ENCODE measurements at places on chromosomes 4 and X.
A peak's percentile ranks its signal among the peaks of the same experiment; 100 is the strongest.

DNA sequence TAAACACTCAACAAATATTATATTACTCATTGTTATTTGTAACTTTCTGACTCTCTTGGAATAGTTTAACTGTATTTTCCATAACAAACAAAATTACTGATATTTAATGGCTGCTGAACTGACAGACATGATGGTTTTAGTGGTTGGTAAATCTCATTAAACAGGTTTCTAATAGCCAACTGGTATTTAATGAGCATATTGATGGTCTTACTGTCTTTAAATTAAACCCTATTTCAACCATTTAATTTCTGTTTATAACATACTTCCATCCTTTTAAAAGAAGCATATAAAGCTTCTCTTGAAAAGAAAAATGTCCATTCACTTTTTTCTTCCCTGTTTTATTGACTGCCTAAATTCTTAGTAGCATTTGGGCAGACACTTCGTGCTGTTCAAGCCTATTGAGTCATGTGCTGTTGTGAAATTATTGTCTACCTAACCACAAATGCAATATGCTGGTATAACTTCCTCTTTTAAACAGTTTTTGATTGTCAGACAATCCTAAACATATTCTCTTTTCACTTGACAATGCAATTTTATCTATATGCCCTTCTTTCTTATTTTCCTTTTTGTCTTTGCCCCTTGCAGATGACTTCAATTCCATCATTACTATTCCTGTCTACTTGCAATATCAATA, 163.9 kb upstream of the SLC7A11 start:
- peak; percentile 75 for DNase-seq

GRCh38 chrX:71302461-71303213, 1.1 kb downstream of the ITGB1BP2 start:
- DNase-seq = peak; percentile 41

DNA sequence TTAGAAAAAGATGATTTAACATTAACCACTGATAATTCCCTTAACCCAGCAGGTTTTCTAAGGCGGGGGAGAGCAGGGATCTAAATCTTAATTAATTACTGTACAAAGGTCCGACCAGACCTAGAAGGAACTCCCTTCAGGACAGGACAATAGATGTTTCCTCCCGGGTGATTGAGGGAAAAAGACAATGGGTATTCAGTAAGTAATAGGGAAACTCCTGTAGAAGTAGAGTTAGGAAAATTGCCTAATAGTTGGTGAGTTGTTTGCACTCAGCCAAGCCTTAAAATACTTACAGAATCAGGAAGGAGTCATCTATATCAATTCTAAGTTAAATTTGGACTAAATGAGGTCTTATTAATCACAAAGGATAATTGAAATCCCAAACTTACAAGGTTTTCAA, 5.8 kb upstream of the SRD5A3 start:
- no peak for DNase-seq

- no peak for DNase-seq
Observed at GRCh38 chr4:128527946-128528576, 240.4 kb upstream of the PGRMC2 start.

DNA sequence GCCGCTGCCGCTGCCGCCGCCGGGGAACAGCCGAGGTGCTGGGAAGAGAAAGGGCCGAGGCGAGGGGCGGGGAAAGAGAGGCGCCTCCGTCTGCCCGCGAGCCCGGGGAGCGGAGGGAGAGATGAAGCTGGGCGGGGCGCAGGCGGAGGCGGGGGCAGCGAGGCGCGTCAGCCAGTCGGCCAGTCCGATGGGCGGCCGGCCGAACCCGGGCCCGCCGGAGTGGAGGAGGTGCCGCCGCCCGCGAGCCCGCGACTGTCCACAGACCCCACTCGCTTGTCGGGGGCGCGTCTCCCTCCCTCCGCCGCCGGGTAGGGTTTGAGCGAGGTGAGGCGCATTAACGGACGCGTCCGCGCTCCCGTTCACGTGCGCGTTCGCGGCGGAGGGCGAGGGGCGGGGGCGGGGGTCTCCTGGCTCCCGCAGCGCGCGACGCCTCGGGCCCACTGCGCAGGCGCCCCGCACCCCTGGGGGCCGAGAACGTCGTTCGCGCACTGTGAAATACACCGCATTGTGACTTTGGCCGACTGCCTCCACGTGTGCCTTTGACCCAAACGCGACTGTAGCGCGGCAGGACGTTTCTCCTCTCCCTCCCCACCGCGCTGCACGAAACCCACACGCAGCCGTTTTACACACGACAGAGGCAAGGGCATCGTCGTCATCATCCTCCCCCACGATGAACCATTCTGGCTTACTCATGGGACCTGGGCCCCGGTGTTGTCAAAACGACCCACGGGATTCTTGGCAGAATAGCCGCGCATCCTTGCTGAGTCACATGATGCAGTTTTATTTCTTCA, at the start of gene NUDT11:
Gene NUDT11, minus strand, starts transcription at position 92 of the 791 bp plus-strand sequence. CDS start 148 bp downstream, outside the sequence.
- peak; percentile 48 for DNase-seq

DNA sequence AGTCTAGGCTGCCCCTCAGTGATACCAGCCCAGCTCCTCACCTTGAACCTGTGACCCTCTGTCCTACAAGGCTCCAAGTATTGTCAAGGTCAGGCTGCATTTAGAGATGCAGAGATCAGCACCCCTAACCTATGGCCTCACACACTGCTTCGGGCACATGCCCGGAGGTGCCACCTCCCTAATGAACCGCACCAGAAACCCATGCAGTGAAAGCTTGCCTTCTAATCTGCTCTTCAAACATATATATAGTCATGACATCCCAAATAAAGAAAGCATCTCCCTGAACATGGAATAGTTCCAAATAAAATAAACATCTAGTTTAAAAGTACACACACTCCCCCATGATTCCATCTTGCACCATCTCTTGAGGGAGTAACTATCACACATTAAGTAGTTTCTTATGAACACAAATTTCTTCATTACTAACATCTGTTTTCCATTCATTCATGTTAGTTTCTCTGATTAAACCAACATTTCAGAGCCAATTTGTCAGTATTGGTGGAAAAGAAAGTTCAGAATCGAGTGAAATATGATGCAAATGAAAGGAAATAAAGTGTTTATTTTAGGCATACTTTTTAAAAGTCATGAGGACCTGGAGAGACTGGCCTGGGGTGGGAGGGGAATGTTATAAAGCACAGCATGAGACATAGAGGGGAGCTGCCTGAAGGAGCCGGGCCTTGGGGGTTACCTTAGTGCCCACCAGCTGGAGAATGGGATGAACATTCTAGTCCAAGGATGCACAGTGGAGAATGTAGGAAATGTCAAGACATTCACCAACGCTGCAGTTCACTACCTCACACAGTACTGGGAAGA, 19.2 kb downstream of the CC2D2A start:
- peak; percentile 94 for DNase-seq

DNA sequence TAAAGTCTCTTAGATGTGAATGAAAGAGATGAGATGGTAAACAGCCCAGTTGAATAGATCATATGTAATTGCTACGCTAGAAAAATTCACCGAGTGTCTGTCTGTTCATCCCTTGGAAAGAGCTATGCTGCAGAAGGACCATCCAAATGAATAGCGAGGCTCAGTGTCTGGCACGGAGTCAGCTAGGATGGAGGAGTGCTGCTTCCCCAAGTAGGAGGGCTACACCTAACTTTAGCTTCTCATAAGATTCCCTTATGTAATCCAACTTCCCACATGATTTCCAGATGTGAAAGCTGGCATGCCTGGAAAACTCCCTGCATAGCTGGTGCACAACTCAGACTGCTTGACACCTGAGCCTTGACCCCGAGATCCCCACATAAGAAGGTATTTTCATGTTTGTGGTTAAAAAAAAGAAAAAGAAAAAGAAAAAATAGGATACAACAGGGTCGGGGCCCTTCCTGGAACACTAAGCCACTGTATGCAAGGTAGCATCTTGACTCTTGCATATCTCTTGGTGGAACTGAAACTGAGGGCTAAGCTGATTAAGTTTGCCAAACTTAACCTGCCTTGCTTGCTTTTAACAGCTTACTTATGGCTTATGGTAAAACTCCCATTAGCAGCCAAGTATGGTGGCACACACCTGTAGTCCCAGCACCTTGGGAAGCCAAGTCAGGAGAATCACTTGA, 82.3 kb downstream of the FREM3 start:
- peak; percentile 6 for DNase-seq

DNA sequence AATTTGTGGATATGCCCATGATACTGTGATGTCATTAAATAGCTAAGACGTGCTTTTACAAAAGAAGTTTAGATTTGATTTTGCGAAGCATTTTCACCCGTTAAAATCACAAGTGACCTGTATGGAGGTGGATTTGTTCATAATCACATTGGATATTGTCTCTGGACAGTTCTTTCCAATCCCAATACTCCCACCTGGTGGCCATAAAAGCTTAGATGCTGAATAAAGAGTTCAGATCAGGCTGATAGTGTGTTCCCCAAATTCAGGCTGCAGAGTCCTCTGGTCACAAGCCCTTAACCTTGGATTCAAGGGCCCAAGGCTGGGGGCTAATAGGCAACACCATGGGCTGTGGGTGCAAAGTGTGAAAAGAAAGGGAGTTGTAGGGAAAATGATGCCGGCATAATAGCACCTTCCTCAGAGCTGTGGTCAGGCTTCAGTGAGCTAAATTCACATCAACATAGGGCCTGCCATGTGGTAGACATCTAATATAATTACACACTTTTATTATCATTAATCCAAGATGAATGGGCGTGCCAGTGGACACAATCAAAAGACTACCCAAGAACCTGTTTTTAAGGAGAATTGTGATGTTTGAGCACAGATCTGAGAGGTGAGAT, 28.1 kb downstream of the SMIM43 start:
- peak; percentile 82 for DNase-seq

DNA sequence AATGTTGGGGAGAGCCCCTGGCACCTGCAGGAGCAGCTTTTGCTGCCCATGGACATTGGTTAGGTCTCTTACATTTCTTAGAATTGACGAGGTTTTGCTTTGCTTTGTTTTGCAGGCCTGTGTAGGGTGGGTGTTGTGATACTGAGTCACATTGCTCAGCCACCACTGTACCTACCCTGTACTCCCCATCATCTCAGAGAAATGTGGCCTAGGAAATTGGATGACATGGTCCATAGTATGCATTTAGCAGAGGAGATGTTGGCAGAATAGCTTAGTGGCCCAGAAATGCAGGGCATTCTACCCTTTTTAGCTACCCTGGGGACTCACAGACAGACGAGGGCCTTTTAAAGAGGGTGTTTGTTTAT, 43.7 kb downstream of the IL21 start:
- no peak for DNase-seq

GRCh38 chrX:43962636-43963035, 10.6 kb downstream of the NDP start:
- DNase-seq = no peak

- DNase-seq = no peak
Observed at GRCh38 chrX:10110316-10110935, 46.3 kb upstream of the CLCN4 start.

DNA sequence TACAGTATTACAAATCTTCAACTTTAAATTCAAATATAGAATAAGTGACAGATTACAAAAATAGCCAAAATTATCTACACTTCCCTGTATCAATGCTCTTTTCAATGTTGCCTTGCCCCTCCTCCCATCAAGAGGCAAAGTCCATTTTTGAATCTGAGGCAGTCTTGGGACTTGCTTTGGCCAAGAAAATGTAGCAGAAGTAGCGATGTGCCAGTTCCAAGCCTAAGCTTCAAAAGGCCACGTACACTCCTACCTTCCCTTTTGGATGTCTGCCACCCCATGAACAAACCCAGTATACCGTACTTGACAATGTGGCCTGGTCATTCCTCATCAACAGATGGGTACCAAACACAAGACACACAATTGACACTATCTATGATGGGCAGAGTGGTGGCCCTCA, 24.1 kb downstream of the SEC24D start:
- DNase-seq = no peak

GRCh38 chr4:128564081-128564630, 245.3 kb upstream of the JADE1 start:
- DNase-seq = no peak

DNA sequence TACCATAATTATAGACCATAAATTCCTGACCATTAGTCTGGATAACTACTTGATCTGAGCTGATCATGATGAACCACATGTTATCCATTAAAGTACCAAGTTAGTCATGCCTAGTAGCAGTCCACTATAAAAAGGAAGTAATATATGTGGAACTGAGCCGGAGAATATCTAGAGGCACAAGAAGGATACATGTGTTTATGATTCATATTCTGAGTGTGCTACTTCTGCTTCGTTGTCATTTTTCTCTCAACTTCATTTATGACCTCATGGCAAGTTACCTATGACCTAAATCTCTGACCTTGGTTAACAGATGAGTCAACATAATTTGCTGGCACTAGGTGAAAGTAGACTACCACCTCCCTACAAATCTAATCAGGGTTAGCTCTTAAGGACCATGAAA, 56.5 kb upstream of the ANKRD17 start:
- DNase-seq = peak; percentile 51

- no peak for DNase-seq
Observed at GRCh38 chr4:134787315-134787714, 585.7 kb upstream of the PABPC4L start.

- no peak for DNase-seq
Observed at GRCh38 chr4:52873861-52874343, 11.8 kb downstream of the RASL11B start.

DNA sequence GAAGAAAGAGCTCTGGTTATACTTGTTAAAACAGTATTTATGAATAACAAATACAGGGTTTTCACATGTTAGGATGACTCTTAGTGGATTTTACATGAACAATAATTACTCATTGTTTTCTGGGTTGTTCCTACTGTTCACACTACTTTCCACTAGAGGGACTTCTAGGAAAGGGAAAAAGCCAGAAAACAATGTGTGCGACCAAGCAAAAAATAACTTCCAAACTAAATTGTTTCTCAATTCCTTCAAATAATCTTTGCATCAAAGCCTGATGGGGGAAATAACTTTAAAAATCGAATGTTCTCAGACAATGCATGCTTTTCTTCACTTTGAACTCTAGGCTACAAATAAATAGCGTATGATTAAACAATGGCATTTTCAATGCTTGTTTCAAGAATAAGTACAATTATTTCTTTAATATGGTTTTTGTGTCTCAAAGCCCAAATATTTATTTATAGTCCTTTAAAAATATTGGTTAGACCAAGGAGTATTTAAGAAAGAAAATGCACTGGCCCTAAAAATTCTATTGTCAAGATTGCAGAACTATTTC, 72.1 kb upstream of the ETNPPL start:
- DNase-seq = peak; percentile 67

DNA sequence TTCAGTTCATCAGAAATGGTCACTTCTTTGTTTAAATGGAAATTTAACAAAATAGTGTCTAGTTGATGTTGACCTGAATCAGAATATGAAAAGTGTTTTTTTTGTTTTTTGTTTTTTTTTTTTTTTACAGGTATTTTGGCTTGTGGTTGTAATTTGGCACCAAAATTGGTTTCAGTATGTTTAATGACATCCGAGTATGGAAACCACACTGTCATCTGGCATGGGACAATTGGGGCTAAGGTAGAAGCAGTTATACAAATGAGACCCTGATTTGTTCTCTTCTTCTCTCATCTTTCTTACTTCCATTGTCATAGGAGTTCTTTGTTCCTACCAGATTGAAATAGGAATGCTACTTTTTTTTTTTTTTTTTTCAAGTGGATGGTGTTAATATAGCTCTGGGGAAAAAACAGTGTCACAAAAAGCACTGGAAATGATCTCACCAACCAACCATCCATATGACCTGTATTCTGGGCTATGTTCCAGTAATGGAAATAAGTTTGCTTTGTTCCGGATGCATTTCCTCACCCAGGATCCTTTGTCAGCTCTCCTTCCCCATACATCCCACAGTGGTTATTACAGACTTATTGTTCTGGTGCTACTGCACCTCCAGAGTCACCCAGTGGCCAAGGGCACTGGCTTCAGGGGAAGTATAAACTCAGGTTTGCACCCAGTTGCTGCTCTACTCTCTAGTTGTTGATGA, 95.8 kb downstream of the ATXN3L start:
- DNase-seq = peak; percentile 89

GRCh38 chr4:163251204-163251603, 81.2 kb downstream of the NPY1R start:
- no peak for DNase-seq

Data from fibroblast of the aortic adventitia (primary cell).